ENCODE measurements at places on chromosomes 2 and 18.
A peak's percentile ranks its signal among the peaks of the same experiment; 100 is the strongest.

GRCh38 chr2:150485114-150485870 is 2.2 kb downstream of the RND3 start:
- DNase-seq = peak; percentile 19

DNA sequence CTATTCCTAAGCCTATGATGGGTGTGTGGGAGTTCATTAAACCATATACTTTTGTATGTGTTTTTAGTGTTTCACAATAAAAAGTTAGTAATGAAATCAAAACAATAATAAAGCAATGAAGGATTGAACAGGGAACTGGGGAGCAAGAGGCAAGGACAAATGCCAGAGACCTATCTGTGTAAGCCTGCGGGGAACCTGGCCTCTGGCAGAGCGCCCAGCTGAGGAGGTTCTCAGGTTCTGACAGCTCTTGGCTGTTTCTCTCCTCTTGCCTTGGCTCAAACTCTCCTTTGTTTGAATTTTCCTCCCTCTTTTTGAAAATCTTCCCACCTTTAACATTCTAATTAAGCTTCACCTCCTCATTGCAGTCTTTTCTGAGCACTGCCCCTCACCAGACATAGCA is 200.0 kb upstream of the NCKAP5 start:
- no peak for DNase-seq

DNA sequence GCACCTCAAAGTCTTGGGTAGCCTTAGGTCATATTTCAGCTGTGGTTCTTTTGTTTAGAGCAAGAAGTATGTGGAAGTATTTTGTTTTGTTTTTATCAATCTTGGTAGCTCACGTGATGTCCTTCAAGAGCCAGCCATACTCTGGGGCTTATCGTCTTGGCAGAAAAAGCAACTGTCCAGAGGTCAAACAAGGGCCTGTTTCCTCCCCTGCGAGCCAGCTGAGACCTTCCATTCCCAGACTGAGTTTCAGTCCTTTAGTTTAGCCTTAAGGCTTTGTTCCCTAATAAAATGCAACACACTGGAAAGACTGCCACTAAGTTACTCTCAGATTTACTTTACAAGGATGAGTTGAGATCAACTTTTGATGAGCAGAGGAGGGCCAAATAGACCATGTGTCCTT is 63.5 kb downstream of the TXNL1 start:
- DNase-seq = no peak

- no peak for DNase-seq
Observed at GRCh38 chr2:84830095-84830494, 50.8 kb downstream of the TRABD2A start.

DNA sequence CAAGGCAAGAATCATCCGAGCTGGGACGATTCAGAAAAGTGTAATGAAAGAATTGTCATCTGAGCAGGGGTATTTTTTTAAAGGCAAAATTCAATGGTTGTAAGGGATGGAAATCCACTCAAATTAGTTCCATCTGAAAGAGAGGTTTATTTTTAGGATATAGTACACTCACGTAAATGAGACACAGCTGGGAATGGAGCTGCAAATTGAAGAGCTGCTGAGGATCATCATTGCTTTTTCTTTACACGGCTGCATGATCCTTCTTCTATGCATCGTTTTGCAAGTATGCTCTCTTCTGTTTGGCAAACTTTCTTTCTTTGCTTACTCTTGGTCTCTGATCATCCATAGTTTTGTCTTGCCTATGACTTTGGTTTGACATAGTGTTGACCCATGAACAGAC is 27.4 kb upstream of the CUL3 start:
- DNase-seq = no peak

DNA sequence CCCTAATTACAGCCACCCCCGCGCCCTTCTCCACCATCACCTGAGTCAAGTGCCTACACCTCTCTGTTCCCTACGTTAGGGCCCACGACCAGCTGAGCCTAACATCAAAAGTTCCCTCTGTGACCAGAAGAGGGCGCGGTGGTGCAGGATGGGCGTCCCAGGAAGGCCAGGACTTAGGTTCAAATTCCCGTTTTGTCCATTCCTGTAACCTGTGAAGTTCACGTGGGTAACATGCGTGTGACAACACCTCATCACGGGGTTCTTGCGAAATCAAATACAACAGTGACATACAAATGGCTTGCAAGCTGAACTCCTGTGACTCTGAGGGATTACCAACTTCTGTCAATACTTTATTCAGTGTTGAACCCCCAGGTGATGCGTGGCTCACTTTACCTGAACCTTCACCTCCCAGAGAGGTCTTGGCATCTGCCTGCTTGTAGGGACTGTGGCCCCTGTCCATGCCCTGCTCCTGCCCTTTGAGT is 207.9 kb downstream of the ARL4C start:
- peak; percentile 52 for DNase-seq

GRCh38 chr2:112751451-112752197 is 12.8 kb downstream of the CKAP2L start:
- no peak for DNase-seq

DNA sequence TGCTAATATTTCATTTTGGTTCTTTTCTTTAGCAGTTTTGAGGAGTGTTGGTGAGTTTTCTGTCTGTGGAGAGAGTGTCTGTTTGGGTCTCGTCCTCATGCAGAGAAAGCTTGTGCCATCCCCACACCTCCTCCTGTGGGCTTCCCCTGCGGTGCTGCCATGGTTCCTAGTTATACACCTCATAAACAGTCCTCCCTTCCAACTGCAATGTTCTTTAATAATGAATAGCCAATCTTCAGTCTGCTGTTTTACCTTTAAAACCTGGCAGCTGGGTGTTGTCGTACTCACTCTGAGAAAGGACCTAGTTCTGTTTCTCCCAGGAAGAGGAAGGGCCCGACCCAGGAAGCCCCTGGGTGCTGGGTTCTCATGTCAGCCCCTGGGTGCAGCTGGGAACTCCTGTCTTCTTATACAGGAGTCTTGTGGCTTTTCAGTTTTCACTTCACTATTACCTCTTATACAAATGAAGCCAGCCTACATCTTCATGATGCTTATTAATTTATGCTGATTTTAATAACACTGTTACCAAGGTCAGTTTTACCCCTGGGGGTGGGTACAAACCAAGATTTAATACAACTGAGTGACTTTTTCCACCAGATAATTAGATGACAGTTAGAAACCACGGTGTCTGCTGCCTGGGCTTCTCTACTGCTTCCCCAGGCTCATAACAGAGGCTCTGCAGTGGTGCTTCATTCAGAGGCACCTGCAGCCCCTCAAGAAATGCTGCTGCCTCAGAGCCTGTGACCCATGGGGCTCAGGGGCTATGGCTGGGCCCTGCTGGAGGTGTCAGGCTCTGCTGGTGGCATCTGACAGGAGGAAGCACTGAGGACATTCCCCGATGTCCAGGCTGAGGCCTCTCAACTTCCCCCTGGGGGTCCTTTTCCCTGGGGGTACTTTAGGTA is 59.1 kb downstream of the COA5 start:
- DNase-seq = no peak

DNA sequence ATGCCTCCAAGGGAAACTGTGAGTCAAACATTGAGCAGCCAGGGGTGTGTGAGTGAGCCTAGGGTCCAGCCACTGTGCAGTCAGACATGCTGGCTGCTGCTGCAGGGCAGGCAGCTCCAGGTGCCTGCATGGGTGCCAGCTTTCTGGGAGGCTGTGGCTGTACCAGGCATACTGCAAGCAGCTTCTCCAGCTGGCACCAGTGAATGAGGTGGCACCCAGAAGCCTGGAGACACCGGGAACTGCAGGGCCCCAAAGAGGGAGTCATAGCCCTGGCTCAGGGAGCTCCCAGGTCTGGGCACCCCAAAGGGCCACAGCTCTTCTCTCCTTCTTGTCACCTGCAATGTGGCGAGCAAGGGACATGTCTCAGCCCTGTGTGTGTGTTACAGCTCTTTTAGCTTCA is 283.2 kb downstream of the RPRM start:
- no peak for DNase-seq

DNA sequence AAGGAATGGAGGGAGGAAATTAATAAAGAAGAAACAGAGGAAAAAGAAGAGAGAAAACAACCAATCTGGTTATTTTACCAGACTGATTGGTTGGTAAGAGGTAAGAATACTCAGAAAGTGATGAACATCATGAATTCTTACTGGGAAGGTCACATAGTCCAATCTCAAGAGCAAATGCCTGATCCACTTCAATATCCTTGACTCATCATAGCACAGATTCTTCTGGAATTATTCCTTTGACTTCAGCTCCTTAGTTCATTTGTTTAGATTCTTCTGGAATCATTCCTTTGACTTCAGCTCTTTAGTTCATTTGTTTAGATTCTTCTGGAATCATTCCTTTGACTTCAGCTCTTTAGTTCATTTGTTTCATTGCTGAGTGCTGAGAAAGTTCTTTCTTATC is 2030.6 kb upstream of the CELF4 start:
- no peak for DNase-seq

DNA sequence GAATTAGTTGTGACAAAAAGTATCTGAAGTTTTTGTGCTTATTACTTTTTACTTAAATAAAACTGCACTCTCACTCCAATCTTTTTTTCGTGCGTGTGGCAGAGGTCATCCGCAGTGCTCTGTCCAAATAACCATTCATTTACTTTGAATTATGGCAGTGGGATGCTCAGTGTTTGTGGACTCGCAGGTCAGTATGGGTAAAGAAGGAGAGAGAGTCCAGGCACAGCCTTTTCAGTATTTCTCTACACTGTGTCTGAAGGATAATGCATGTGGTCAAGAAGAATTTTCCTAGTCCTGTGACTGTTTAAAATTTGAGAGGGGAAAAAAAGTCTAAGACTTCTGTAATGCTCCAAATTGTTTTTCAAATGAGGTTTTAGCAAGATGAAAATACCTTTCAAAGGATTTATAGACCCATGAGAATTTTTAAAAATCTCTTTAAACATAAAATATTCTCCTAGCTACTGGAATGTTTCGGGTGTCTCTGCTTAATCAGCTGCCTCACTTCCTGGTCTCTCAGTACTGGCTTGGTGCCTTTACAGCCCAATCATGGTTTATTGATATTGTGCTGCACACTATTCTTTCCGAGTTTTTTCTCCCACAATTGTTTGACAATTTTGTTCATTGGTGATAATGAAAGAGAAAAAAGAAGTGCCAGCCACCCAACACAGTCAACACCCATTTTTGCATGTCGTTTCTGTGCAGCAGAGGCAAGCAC is 453.2 kb downstream of the PTPRM start:
- no peak for DNase-seq

GRCh38 chr2:97935719-97936161 is 60.0 kb downstream of the TMEM131 start:
- no peak for DNase-seq

- no peak for DNase-seq
Observed at GRCh38 chr2:239175181-239175580, 225.6 kb downstream of the HDAC4 start.

Measured in GM20000 (cell line).